ENCODE measurements at places on chromosomes 6 and 20. TPM values are rescaled to one million over a fixed set of nuclear protein-coding genes. Genes with fewer than 3 reads are reported as not detected.

LTB gene
- 0.22 TPM for total RNA-seq

PPIL1 gene
- 202 TPM for total RNA-seq

EFCAB8 gene
- 0.22 TPM for total RNA-seq

CST7 gene
- total RNA-seq, result not detected

DNA sequence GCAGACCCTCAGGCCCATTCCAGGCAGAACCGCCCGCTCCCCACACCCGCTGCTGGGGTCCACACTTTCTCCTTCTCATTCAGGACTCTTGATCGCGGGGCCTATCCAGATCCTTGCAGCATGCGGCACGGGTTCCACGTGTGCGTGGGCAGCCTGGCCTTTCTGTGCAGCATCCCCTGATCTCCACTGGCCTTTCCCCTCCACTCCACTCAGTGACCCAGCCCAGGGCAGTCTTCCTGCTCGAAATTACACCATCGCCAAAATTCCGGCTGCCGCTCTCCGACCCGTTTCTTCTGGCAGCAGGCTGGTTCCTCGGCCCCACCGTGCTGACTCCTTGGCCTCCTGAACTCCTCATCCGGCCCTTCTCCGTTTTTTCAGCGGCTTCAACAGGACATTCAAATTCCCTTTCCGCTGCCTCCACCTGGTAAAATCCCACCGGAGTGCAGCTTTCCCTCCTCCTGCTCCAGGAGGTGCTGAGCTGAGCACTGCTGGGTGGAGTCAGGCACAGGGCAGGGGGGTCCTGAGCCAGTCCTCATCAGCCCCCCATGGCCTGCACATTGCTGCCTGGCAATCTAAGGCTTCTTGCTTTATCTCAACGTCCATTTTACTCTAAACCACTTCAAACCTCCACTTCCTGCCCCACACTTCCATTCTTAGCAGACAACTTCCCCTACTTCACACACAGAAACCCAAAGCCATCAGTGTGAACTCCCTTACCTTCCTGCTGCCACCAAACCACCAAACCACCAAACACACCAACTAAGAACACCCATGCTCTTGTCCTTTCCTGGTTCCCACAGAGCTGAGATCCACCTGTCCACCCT lies 9.0 kb downstream of the SFT2D1 start:
- DNase-seq, result no peak
